Activated naive CD8-positive, alpha-beta T cell treated with anti-CD3 and anti-CD28 coated beads, Interleukin-2, amount 10 ng/mL, durations not matched to agents 7 days and 5 days (primary cell): ENCODE measurements at places on chromosomes 16 and 17. TPM values are rescaled to one million over a fixed set of nuclear protein-coding genes. Genes with fewer than 3 reads are reported as not detected.

The RGS9 gene
- 3.5 TPM for total RNA-seq

The MYH1 gene
- total RNA-seq, result not detected

The SLC16A13 gene
- 15.8 TPM for total RNA-seq

- no peak for DNase-seq
- no peak overlapping the region for H3K4me3 ChIP-seq
- H3K4me1 ChIP-seq, result peaks cover 31% of the 10 kb centered on the region
- no peaks in the 10 kb centered on the region for H3K27me3 ChIP-seq
- H3K36me3 ChIP-seq, result peaks cover 30% of the 10 kb centered on the region
Measured at GRCh38 chr17:40290629-40291280, 3.1 kb downstream of the CDC6 start.

GRCh38 chr17:64015447-64015846 lies 5.0 kb downstream of the ICAM2 start:
- no peak for DNase-seq
- peaks cover 43% of the 10 kb centered on the region for H3K4me1 ChIP-seq
- H3K27me3 ChIP-seq, result no peaks in the 10 kb centered on the region
- peaks cover 10% of the 10 kb centered on the region for H3K36me3 ChIP-seq
- H3K27ac ChIP-seq, result peak overlapping the region; percentile 97
- H3K4me3 ChIP-seq, result peak overlapping the region; percentile 86

GRCh38 chr17:82883419-82884031 lies 43.7 kb upstream of the ZNF750 start:
- no peaks in the 10 kb centered on the region for H3K27me3 ChIP-seq

- H3K27ac ChIP-seq, result no peak overlapping the region
- H3K27me3 ChIP-seq, result no peaks in the 10 kb centered on the region
- H3K4me1 ChIP-seq, result no peaks in the 10 kb centered on the region
- no peak for DNase-seq
- H3K36me3 ChIP-seq, result no peaks in the 10 kb centered on the region
Measured at GRCh38 chr16:27721531-27722181, 171.7 kb downstream of the KATNIP start.
